ENCODE measurements at places on chromosomes 2 and 18. TPM values are rescaled to one million over a fixed set of nuclear protein-coding genes. Genes with fewer than 3 reads are reported as not detected.

The NEB gene
- total RNA-seq = 10.9 TPM

The RALB gene
- 49.9 TPM for total RNA-seq

The TMEM185B gene
- total RNA-seq = 22.7 TPM

The IL18RAP gene
- total RNA-seq = 0.70 TPM

The FAM237A gene
- total RNA-seq = 1.9 TPM

The LTBP1 gene
- total RNA-seq = 124 TPM

The DCAF17 gene
- total RNA-seq = 12.4 TPM

The KCNS3 gene
- 3.7 TPM for total RNA-seq

The KIAA1328 gene
- total RNA-seq = 4.8 TPM

The EGR4 gene
- not detected for total RNA-seq

The ANKRD30BL gene
- not detected for total RNA-seq

The DHRS9 gene
- total RNA-seq = 9.8 TPM

The FBLN7 gene
- total RNA-seq = 1.00 TPM

The IL36G gene
- total RNA-seq = not detected

The GALNT14 gene
- total RNA-seq = 0.48 TPM

The GRB14 gene
- 2.2 TPM for total RNA-seq

The MTERF4 gene
- 21.0 TPM for total RNA-seq

The LHCGR gene
- total RNA-seq = 0.24 TPM

The NAT8 gene
- not detected for total RNA-seq

The FAM228A gene
- 0.35 TPM for total RNA-seq

The NEUROD1 gene
- not detected for total RNA-seq

The SP5 gene
- total RNA-seq = 0.92 TPM

The ARL4C gene
- 1.7 TPM for total RNA-seq

The MALL gene
- 19.6 TPM for total RNA-seq

The LOXL3 gene
- total RNA-seq = 2.8 TPM

The ZNF521 gene
- total RNA-seq = 15.4 TPM

The EFHD1 gene
- total RNA-seq = 20.1 TPM

The MDH1 gene
- 1,107 TPM for total RNA-seq

The TUBA4B gene
- not detected for total RNA-seq

The DLGAP1 gene
- total RNA-seq = 6.5 TPM

All from cardiac septum (tissue), 1 donor.